Stimulated activated effector memory CD8-positive, alpha-beta T cell treated with anti-CD3 and anti-CD28 coated beads, Interleukin-12 subunit alpha, Interleukin-12 subunit beta, amount 100 ng/mL, for 72 hours (primary cell): ENCODE measurements at places on chromosomes 3 and 15.

GRCh38 chr3:117146571-117146970, 437.0 kb downstream of the TUSC7 start:
- no peak for DNase-seq

DNA sequence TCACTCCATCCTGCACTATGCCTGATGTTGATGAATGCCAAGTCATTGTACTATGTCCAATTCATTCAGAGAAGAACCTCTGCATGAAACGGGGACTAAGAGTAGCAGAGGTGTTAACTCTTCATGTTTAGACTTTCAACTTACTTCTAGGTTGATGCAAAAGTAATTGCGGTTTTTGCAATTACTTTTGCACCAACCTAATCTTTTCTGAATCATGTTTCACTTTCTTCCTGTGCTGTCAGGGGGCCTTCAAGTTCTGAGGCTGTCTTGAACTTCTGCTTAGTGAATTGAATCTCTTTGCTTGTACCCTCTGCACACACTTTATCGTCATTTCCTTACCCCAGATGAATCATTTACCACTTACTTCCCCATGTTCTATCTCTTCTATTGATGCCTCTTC, 636.2 kb downstream of the NAALADL2 start:
- no peak for DNase-seq

- DNase-seq, result no peak
Measured at GRCh38 chr3:46085421-46086082, 58.3 kb upstream of the XCR1 start.

DNA sequence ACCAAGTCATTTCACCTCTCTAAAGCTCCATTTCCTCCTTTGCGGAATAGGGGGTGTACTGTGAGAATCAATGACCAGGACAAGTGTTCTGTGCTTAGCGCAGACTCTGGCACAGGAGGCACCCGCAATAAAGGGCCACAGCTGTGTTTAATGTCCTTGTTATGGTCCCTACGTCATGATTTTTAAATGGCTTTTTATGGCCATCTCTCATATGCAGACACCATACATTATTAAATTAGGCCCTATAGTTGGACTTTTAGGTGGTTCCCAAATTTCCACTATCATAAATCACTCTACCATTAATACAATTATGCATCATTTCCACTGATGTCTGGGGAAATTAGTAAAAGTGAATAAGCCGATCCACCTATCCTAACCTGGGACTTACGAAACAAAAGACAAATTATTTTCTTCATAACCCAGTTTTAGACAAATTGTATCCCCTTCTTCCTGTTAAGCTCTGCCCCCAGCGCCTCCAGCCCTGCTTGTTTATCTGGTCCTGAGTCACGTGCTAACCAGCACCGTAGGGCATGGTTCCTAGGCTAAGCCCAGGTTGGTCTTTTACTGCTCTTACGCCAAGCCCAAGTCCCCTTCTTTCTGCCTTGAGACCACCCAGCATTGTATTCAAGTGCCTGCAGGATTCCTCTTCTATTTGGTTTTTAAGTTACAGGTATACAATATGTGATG, 278.3 kb downstream of the SHQ1 start:
- no peak for DNase-seq

DNA sequence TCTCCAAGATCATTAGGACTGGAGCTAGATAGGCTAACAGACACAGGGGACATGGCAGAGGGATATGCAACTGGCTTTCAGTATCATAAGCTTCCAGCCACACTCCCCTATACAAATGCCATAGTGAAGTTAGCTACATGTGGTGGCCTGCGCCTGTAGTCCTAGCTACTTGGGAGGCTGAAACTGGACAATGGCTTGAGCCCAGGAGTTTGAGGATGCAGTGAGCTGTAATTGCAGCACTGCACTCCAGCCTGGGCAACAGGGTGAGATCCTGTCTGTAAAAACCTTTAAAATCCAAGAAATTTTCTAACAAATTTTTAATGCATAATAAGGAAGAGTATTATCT, 37.3 kb downstream of the DLG1 start:
- DNase-seq, result no peak

DNA sequence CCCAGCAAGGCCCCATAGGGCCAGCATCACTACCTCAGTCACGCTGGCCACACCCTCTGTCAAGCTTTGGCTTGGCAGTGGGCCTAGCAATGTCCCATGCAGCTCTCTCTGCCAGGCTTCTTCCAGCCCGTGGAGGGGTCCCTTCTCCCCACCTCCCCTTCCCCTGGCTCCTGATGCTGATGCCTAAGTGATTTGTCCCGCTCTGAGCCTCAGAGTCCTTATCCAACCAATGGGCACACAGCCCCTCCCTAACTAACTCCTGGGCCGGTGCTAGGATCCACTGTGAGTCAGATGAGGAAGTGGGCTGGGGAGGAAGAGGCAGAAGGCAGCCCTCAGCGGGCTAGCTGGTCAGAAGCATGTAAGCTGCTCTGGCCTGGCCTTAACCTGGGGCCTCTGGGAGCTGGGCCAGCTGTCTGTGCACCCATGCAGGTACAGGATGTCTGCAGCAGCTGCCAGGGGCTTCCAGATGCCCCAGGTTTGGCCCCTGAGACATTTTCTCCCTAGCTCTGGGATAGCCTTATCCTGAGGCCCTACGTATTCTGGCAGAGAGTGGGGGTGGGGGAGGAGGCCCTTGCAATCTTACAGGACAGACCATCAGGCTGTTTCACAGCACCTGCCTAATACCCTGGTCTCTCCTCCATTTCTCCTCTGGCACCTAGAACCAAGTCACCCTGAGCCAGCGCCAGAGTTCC, 740 bp upstream of the ZBTB47 start:
- DNase-seq, result peak; percentile 48

- DNase-seq, result no peak
Measured at GRCh38 chr3:16280671-16281070, 15.7 kb downstream of the OXNAD1 start.

- DNase-seq, result no peak
Measured at GRCh38 chr3:45821127-45821526, 20.8 kb downstream of the LZTFL1 start.

GRCh38 chr15:61796056-61796455, 264.2 kb downstream of the VPS13C start:
- no peak for DNase-seq

- no peak for DNase-seq
Measured at GRCh38 chr3:125351814-125352456, 23.2 kb downstream of the ZNF148 start.

DNA sequence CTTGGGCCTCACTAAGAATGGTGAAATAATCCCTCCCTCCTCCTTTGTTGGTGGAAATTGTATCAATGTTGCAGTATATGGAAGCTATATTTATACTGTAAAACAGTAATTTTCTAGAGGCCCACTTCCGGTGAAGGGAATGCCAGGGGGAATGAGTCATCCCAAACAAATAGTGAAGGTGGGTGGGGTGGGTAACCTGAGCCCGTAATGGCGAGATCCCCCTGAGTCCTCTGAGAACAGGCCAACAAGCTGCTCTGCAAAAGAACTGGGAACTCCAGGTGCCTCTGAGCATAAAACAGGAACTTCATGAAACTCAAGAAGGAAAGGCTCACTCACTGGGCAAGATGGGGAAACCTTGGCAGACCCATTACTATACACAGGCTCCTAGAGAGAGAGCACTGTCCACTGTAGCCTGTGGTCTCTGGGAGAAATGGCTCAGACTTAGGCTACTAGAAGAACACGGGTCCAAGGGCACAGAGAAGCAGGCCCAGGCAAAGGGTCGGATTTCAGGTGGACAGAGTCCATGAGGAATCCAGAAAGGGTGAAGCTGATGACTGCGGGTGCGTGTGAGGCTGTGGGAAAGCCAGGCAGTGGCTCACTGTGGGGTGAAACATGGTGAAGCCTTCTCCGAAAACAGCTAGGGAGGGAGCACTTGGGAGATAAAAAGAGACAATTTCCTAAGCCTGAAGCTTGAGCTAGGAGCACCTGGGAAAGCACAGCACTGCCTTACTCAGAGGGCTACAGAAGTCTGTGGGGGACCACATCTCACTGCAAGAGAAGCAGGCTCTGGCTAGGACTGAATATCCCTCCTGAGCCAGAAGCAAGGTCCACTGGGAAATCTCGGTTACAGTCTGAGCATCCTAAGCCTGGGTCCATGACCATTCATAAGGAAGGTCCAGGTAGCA, 19.8 kb downstream of the LARP6 start:
- no peak for DNase-seq

GRCh38 chr3:112871735-112872134, 25.1 kb upstream of the CD200R1L start:
- no peak for DNase-seq

GRCh38 chr15:77844798-77845446, 212.2 kb upstream of the LINGO1 start:
- no peak for DNase-seq

DNA sequence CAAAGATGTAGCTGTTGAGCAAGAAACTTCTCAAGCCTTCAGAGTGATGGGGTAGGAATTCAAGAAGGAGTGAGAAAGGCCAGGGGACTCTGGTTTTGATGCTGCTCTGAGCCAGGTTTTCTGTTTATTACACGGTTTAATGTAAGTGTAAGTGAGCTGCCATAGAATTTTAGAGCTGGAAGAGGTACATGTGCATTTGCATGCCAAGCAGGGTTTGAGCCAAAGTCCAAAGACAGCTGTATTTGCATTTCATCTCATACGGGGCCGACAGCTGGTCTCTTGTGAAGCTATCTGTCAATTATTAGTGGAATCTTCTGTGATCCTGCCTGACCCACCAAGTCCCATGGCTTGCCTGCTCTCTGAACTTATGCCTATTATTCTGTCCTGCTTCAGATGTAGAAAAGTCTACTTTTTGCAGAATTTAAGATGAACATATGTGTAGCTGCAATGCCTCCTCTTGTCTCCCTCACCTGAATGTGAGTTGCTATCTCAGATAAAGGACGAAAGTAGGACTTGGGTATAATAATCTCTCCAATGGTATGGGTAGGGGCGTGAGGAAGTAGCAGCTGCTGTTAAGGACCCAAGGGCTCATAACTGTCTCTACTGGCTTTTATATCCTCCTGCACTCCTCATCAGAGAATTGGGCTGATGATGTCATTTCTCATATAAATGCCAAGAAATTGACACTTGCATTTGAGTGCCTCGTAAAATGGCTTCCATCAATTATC, 160.0 kb downstream of the SQOR start:
- DNase-seq, result no peak

DNA sequence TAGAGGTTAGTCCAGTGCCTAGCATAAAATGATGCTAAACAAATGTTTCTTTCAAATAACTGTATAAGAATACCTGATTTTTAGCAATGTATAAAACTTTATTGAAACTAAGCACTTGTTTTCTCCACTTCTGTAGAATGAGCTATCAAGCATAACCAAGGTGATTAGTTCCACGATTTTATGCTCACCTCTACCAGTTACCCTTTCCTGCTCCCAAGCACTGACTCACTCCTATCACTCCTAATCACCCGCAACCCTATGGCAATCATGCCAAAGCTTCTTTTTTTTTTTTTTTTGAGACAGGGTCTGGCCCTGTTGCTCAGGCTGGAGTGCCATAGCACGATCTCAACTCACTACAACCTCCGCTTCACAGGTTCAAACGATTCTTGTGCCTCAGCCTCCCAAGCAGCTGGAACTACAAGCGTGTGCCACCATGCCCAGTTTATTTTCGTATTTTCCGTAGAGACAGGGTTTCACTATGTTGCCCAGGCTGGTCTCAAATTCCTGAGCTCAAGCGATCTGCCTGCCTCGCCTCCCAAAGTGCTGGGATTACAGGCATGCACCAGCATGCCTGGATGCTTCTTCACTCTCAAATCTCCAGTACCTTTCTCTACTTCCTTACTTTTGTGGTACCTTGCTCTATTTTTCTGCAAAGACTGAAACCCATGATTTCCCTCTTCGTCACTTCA, 3.9 kb downstream of the HSPBAP1 start:
- no peak for DNase-seq

DNA sequence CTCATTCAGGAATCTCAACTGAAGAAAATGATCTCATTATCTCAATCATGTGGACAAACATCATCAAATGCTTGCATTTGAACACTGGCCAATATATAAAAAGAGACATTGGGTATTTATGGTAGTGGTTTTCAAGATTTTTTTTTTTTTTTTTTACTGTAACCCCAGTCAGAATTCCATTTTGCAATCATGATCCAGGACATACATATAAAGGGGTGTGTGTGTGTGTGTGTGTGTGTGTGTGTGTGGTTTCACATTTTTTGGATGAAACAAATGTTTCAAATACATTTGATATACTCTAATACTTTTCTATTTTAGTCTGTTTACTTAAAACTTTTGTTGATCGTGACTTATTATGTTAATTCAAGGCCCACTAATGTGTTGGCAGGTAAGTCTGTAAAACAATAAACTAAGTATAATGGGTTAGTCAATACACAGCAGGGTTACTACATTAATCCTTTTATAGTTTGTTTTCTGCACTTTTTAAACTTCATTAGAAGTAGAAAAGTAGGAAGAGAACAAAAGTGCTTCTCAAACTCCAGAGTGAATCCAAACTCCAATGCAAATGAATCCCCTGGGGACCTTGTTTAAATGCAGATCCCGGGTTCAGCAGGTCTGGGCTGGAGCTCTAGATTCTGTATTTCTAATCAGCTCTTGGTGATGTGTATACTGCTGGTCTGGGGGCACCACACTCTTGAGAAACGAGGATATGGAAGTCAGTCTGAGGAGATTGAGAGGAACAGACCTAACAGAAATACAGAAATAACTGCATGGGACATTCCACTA, 17.6 kb downstream of the THRB start:
- no peak for DNase-seq

DNA sequence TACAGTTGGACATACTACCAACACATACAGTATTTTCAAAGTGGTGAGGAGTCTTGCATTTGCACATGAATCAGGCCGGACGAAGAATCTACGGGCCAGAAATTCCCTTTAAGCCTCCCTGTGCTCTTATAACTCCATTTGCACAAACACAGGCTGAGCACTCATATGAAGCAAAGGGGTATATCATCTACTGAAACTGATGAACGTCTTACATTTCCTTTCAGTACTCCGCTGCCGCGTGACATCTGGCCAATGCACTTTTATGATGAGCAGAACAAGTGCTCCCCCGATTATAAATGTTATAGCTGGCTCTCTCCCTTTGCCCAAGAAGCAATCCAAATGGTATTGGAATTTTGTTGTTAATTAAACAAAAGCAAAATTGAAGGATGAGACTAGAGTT, 110.3 kb upstream of the ICE2 start:
- no peak for DNase-seq

DNA sequence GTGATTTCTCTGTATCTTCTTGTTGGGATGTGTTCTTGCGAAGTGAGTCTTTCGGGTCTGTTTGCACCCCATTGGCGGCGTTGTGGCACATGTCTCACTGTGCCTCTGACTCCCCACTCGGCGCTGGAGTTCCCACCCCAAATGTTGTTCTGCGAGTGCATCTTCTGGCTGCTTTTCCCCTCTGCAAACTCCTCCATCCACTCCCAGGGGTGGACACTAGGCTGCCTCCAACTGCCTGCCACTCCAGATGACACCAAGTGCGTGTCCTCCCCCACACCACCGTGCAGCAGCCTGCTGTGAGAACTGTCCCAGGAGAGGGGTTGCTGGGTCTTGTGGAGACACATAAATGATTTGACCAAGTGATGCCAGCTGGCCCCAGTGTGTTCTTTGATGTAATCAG, 17.6 kb downstream of the EFCC1 start:
- DNase-seq, result no peak

DNA sequence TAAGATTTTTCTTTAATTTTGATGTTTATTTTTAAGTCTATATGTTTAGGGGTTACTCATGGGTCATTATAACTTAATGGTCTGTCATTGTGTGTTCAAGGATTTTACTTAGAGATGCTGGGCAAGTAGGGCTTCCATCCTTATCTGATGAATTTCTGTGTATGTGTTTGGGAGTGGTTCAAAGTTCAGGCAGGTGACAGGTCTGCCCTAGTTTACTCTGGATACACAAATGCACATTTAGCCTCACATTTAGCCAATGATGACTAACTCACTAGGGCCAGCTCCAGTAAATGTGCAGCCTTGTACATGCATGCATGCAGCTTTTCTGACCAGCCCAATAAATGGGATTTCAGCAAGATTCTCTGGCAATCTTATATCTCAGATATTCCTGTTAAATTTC, 554.1 kb downstream of the SI start:
- DNase-seq, result no peak
